H1 (cell line): ENCODE measurements at places on chromosomes 2 and 18.

DNA sequence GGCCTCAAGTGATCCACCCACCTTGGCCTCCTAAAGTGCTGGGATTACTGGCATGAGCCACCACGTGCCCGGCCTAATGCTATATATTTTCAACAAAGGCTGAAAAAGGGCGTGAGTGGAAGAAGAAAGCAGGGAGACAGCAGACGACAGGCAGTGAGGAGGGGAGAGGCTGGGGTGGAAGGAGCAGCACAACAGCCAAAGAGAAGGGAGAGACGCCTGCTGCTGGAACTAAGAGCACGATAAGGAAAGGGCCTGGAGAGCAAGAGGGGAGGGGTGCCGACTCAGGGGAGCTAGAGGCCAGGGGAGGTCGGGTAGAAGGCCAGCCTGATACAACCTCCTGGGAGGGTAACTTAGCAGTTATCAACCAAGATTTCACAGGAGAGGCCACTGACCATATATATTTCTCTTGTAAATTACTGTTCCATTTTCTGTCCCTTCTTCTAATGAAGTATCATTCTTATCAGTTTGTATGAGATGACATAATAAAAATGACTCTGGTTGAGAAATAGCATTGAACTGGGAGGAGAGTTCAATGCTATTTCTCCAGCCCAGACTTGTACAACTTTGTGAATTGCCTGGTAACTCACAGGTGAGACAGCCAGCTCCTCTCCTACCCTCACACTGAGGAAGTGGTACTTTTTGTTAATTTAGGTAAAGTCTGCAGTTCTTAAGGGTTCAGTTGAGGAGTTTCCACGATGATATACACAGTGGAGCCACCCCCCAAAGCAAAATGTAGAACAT is 5.8 kb upstream of the RNU4ATAC start:
- DNase-seq = no peak

- no peak for DNase-seq
Observed at GRCh38 chr2:207640661-207641060, 15.5 kb upstream of the METTL21A start.

DNA sequence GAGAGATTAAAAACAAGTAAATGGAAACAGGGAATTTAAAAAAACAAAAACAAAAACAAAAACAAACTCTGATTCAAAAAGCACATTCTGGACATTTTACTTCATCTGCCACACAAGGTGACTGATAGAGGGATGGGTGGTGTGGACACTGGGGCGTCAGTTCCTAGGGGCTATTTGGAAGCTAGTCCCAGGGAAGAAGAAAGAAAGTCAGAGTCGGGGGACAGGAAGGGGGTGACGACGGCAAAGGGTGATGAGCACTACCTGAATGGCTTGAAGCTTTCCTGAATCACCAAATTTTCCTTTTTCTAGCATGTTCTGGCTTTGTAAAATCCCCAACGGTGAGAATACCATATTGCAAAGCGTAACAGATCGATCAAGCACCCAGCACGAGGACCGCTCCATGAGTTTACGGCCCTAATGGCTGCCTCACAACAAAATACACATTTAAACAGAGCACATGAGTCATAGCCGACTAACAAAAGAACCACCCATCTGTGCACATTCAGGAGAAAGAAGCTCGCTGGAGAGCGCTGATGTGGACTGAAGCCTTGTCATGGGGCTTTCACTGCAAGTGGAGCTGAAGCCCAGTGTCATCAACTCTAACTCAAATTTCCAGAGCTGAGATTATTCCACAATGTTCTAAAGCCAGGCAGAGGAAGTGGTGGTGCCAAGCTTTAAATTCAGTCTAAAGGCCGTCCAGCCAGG is 178.9 kb downstream of the LNPK start:
- no peak for DNase-seq

DNA sequence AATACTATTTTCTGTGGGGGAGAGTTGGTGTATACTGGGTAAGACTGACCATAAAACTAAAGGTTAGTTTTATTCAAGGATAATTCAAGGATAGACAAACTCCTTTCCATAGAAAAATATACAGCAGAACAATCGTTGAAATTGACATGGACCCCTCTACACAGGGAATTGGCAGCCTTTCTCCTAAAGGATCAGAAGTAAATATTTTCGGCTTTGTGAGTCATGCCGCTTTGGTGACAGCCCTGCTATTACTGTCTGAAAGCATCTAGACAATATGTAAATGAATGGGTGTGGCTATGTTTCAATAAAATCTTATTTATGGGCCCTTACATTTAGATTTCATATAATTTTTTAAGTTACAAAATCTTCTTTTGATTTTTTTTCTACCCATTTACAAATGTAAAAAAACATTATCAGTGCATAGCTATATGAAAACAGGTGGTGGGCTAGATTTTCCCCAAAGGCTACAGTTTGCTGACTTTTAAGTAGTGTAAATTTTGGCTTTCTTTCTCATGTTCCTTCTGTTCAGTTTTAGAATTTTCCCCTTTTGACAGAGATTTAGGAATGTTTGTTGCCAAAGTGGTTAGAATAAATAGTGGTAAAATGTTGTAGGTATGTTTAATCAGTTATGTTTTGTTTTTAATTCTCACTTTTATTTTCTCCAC is 270.6 kb downstream of the DCC start:
- no peak for DNase-seq

DNA sequence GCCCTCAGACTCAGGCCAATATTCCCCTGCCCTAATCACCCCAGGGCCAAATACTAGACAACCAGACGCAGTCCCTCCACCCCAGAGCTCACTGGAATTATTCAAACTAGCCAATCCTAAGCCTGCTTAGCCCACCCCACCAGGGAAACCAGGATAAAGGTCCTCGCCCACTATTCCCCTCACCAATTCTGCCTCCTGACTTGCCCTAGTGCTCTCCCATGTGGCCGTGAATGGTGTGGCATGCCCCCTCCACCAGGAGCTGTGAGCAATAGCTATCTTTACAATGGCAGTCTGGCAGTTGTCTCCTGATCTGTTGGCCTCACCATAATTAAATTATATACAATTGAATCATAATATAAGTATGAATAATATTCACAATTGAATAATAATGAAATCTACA is 42.3 kb downstream of the FAM124B start:
- no peak for DNase-seq
